Hair follicle dermal papilla cell (primary cell): ENCODE measurements at places on chromosomes 13 and 19. TPM values are rescaled to one million over a fixed set of nuclear protein-coding genes. Genes with fewer than 3 reads are reported as not detected.

Gene HSPB6
- 13.6 and 14.8 TPM in 2 replicates for total RNA-seq

Gene RSPH6A
- total RNA-seq: 0.16 and 0.24 TPM in 2 replicates

Gene TUBA3C
- total RNA-seq: not detected in 2 replicates

Gene PRTN3
- total RNA-seq: not detected in 2 replicates

Gene NLRP7
- total RNA-seq: not detected in 2 replicates

Gene C19orf33
- total RNA-seq: not detected in 2 replicates

Gene ONECUT3
- not detected in 2 replicates for total RNA-seq

Gene LENG8
- total RNA-seq: 79.0 and 79.4 TPM in 2 replicates

Gene MEIS3
- total RNA-seq: 36.7 and 51.6 TPM in 2 replicates

Gene C19orf18
- total RNA-seq: not detected in 2 replicates

Gene ZNF540
- 0.49 TPM in 2 replicates for total RNA-seq

Gene NR2C2AP
- 3.0 and 4.4 TPM in 2 replicates for total RNA-seq

Gene ZNF536
- total RNA-seq: 1.1 and 2.6 TPM in 2 replicates

Gene CYP2F1
- total RNA-seq: not detected in 2 replicates

Gene LHB
- total RNA-seq: 0.49 and 0.61 TPM in 2 replicates

Gene APOC4
- total RNA-seq: not detected in 2 replicates

Gene AMH
- 1.6 and 2.1 TPM in 2 replicates for total RNA-seq
